ENCODE measurements at places on chromosomes 2 and 18.

- no peak for DNase-seq
Measured at GRCh38 chr2:212935752-212936151, 215.7 kb downstream of the IKZF2 start.

- no peak for DNase-seq
Measured at GRCh38 chr18:13438507-13439056, 220.0 kb downstream of the LDLRAD4 start.

DNA sequence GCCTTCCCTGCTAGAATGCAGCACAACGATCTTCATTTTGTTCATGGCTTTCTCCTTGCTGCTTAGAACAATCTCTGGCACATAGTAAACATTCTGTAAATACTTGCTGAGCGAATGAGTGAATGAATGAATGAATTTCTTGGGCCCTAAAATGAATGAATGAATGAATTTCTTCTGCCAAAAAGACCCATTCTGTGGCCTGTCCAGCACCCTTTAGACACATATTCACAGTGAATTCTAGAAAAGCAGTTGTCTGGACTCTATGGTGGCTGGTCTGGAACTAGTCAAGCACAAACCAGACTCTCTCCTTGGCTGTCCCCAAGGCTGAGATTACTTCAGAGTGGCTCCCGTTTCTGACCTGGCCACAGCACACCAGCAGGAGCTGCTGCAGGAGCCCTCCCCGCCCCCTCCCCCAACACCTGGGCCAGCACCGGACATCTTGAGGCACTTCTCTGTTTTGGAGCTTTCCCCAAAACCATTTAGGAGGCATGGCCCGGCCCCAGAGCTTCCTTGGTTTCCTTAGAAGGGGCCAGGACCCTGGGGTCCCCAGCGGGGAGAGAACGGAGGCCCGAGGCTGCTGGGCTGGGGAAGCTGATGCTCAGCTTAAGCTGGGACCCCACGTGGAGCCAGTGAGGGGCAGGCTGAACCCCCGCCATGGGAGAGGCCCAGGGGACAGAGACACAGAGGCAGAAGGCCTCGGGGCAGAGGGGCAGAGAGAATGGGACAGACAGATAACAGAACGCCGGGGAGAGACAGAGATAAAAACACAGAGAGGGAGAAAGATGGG lies 159.0 kb downstream of the ZFP36L2 start:
- no peak for DNase-seq

DNA sequence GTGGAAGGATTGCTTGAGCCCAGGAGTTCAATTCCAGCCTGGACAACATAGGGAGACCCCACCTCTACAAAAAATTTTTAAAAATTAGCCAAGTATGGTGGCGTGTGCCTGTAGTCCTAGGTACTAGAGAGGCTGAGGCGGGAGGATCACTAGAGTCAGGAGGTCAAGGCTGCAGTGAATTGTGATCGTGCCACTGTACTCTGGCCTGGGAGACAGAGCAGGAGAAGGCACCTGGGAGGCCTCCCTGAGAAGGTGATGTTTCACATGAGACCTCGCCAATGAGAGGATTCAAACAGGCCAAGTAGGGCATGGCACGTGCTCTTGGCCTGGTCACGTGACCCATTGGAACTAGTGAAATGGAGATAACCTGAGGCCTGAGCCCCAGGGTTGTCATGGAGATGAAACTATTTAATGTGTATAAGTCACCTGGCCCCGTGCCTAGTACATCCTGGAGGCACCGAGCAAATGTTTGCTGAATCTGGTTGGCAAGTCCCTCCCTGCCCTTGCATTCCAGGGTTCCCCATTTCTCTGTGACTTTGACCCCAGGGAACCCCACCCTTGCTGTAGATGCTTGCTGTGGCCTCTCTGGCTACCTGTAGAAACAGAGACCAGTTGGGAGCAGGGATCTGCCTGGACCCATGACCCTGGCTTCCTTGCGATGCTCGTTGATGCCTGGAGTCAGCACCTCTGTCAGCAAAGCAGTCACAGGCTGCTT lies 26.1 kb upstream of the ROCK2 start:
- DNase-seq = no peak

DNA sequence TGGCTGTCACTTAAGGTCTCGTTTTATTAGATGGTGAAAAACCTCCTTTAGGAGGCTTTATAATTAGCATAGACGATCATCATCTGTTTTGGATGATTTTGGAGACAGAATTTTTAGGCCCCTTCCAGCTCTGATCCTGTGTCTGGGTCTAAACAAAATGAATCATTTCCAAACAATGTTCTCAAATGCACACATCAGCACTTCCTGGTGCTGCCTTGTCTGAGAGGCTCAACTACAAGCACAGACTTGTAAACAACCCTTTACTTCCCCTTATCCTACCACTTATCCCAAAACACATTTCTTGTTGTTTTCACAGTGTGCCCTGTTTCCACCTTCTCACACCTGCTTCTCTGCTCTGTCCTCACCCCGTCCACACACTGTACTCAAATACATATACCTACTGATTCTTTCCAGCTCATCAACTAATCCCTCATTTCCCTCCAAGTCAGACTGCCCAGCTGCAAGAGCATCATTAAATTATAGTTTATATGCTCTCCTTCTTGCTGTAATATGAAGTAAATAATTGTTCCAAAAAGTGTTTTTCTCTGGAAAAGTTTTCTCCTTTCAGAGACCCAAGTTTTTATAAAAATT lies 71.2 kb upstream of the COL3A1 start:
- DNase-seq = no peak

DNA sequence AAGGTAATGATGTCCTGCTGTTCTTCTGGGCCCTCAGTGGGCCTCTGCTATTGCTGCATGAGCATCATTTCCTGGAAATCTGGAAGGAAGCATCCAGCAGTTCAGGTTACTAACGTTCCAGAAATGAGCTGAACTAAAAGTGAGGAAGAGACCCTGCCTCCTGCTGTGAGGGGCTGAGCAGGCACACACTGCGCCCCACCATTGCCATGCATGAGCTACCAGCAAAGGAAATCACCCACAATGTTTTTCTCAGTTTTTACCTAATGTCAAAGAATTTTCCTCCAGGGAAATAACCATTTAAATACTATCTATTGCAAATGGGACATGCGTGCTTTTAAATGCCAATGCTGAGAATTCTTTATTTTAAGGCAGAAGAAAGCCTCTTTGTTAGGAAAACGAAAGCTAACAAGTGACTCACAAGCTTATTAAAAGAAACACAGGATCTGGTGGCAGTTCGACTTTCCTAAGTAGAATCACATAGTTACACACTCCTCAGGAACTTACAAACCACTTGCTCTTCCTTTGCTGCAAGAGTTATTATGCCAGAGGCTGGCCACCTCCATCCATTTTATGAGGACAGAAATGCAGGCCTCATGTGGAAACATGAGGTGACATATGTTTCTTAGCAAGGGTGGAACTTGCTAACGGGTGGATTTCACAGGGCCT lies 152.6 kb upstream of the TTC39C start:
- no peak for DNase-seq

DNA sequence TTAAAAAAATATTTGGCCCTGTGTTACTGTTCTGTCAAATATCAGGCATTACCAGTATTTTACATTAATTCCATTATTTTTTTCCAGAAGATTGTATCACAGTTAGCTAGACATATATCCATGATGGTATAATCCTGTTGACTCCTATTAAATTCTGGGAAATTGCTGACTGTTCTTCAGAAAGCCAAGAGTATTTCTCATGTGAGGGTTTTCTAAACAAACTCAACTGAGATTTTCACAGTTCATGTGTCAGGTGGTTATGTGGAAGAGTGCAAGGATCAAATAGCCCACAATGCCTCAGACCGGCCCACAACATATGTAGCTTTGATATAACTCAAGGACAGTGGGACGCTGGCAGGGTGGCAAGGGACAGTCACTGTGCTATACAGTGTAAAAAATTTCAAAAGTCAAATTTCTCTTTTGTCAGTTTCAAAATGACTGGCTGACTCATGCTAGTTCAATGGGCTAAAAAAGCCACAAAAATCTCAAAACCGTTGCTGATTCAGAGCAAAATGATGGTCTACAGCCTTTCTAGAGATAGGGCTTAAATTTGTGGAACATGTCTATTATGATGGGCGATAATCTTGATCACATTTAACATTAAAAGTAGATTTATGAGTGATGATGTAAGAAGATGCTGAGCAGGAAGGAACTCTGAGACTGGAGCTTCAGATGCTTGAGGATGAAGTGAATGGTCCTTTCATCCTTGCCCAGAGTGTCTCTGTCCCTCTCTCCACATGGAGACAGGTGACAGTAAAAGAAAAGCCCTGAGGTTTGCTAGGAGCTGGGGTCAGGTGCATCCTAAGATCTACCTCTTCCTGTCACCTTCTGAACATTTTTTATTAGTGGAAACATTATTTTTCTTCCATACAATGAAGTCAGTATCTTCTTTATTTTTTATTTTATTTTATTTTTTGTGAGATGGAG lies 175.8 kb upstream of the PIEZO2 start:
- no peak for DNase-seq

GRCh38 chr18:35458271-35458670 lies 39.5 kb downstream of the INO80C start:
- DNase-seq = no peak

DNA sequence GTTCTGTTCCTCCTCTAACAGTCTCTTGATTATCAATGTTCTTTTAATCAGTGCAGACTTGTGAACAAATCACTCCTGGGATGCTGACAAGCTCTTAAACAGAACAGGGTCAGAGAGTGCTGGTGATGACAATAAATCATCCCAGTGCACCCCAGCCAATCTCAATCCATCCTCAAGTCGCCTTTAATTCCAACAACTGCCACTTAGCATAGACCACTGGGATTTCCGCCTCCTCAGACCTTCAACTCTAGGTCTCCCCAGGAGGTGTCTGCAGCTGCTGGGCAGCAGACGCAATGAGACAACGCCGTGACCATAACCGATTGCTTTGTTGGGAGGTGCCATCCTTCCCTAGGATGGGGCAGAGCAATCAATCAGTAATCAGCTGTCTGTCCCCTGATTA lies 184.2 kb upstream of the ACAA2 start:
- no peak for DNase-seq

DNA sequence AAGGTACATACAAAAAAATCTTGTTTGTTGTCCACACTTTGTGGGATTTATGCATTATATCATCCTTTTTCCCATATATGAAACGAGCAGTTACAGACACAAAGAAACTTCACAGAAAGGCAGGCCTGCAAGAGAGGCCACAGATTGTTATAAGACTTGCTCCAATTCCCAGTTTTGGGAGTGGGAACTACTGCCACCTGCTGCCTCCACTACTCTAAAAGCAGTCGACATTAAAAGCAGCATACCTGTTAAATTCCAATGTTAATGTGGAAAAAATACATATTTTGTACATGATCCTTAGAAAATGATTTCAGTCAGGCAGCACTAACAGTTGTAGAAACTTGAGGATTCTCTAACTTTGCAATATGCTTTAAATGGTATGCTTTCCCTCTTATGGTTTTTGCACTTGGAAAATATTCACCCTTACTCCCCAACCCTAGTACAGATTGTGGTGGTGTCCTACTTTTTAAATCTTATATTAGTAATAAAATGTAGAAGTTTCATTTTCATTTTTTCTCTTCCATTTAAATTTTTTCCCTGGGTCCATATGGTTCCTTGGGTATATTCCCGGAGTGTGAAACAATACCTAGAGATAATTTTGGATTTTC lies 37.9 kb downstream of the SLC38A11 start:
- no peak for DNase-seq

DNA sequence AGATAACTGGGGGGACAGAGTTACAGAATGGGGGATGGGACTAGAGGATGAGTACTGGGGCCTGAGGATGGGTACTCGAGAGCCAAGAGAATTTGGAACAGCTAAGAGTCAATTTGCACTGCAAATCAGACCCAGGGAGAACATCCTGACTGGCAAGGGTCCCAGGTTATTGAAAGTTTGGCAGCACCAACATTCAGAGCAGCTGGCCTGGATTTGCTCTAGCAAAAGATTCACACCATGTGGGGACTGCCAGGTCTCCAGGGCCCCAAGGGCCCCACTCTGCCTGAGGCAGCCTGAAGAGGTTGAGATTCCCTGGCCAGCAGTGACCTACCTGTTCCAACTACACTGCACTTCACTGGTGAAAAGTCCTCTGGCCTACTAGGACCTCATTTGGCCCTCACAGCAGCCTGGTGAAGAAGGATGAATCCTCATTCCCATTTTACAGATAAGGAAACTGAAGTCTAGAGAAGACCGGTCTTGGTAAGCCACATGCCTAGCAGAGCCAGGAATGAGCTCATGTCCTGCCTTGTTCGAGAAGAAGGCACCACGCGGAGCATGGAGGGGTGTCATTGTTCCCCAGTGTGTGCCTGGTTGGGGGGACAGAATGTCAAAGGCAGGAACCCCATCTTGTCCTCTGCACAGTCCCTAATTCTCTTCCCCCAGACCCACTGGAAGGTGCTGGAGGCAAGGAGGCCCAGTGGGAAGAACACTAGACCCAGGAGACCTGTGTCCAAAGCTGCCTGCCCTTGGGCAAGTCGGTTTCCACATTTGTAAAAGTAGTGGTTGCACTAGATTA lies 258.6 kb downstream of the TNS1 start:
- DNase-seq = no peak

GRCh38 chr2:237509151-237509550 lies 22.1 kb downstream of the MLPH start:
- DNase-seq = no peak

- no peak for DNase-seq
Measured at GRCh38 chr2:219309278-219309677, at the start of gene PTPRN. Gene PTPRN, minus strand, starts transcription at chr2:219309401. Its CDS starts 69 bp downstream, at chr2:219309332.

DNA sequence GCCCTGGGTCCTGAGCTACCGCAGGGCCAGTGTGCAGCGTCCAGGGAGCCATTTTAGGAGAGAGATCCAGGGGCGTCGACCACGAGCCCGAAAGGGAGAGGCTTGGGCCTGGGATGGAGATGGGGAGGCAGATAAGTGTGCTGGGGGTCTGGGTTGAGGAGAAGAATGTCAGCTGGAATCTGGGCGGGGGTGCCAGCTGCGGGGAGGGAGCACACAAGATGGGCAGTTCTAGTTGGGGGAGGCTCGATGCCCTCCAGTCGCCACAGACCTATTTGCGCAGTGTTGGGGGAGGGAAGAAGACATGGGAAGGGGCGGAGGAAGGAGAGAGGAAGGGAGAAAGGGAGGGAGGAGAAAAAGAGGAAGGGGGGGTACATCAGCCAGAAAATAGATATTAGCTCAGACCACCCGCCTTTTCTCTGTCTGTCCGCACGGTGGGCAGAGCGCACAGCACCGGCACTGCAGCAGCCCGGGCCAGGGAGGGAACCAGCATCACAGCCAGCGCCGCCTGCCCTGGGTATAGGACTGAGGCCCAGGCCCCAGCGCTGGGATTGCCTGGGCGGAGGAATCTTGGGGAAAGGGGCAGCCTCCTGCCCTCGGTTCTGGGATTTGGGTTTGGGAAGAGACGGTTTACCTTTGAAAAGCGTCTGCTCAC lies 1.9 kb upstream of the HOXD11 start:
- DNase-seq = no peak

- no peak for DNase-seq
Measured at GRCh38 chr2:233250985-233251305, 528 bp upstream of the ATG16L1 start.
